ENCODE measurements at places on chromosomes 12 and 14. TPM values are rescaled to one million over a fixed set of nuclear protein-coding genes. Genes with fewer than 3 reads are reported as not detected.

The C14orf180 gene
- total RNA-seq = not detected

The TBX5 gene
- not detected for total RNA-seq

The LYZ gene
- not detected for total RNA-seq

The CLEC9A gene
- total RNA-seq = not detected

The TDRD9 gene
- not detected for total RNA-seq

The TSPAN11 gene
- total RNA-seq = 0.67 TPM

The SLC17A8 gene
- not detected for total RNA-seq

The FOXN4 gene
- total RNA-seq = 0.33 TPM

The SSPN gene
- total RNA-seq = 0.31 TPM

The TOMM20L gene
- total RNA-seq = not detected

The PRH1 gene
- 7.0 TPM for total RNA-seq

The CACNA1C gene
- 0.35 TPM for total RNA-seq

The RABGGTA gene
- total RNA-seq = 25.9 TPM

The KLRK1 gene
- not detected for total RNA-seq

The HPD gene
- total RNA-seq = 0.80 TPM

The GDF3 gene
- total RNA-seq = 144 TPM

The KRT4 gene
- not detected for total RNA-seq

The GALNT8 gene
- total RNA-seq = 4.1 TPM

The PZP gene
- not detected for total RNA-seq

The SLC39A5 gene
- total RNA-seq = 0.48 TPM

The KRT75 gene
- not detected for total RNA-seq

The TEX22 gene
- 0.42 TPM for total RNA-seq

The P2RX2 gene
- total RNA-seq = 0.15 TPM

The SLCO1C1 gene
- total RNA-seq = 2.0 TPM

The USP44 gene
- 142 TPM for total RNA-seq

Measured in H7 (cell line).